ENCODE measurements at places on chromosomes 12 and 14.

GRCh38 chr14:27223906-27224305 lies 626.1 kb upstream of the NOVA1 start:
- DNase-seq, result no peak

- no peak for DNase-seq
These were observed 60.8 kb upstream of the HSPB8 start for GRCh38 chr12:119117936-119118335.

DNA sequence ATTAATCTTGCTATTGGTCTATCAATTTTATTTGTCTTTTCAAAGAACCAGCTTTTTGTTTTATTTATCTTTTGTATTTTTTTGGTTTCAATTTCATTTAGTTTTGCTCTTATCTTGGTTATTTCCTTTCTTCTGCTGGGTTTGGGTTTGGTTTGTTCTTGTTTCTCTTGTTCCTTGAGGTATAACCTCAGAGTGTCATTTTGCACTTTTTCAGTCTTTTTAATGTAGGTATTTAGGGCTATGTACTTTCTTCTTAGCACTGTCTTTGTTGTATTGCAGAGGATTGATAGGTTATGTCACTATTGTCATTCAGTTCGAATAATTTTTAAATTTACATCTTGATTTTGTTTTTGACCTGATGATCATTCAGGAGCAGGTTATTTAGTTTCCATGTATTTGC lies 92.7 kb upstream of the DCD start:
- DNase-seq, result no peak

DNA sequence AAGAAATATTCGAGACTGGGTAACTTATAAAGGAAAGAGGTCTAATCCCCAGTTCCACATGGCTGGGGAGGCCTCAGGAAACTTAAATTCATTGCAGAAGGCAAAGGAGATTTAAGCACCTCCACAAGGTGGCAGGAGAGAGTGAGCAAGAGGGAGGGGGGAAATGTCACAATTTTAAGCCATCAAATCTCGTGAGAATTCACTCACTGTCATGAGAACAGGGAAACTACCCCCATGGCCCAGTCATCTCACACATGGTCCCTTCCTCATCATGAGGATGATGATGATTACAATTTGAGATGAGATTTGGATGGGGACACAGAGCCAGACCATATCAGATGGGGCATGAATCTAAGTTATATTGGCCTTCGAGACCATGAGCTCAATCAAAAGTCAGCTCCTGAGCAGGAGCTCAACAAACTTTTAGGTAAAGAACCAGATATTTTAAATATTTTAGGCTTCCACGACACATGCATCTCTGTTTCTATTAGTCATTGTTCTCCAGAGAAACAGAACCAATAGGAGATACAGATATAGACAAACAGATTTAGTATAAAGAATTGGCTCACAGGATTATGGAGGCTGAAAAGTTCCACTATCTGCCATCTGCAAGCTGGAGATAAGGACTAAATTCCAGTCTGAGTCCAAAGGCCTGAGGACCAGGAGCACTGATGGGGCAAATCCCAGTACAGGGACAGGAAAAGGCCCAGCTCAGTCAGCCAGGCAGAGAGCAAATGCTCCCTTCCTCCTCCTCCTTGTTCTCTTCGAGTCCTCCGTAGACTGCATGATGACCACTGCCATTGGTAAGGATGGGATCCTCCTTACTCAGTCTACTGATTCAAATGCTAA lies 24.9 kb downstream of the DGLUCY start:
- peak; percentile 48 for DNase-seq

GRCh38 chr12:87127272-87127671 lies 871.1 kb upstream of the MGAT4C start:
- peak; percentile 48 for DNase-seq

GRCh38 chr12:55933169-55933798 lies 2.3 kb downstream of the DGKA start:
- DNase-seq, result no peak

- DNase-seq, result no peak
These were observed 122.2 kb downstream of the NCOR2 start for GRCh38 chr12:124445121-124445718.

GRCh38 chr14:56412468-56413434 lies 166.8 kb upstream of the TMEM260 start:
- DNase-seq, result no peak

- no peak for DNase-seq
These were observed at the start of gene CD4 for GRCh38 chr12:6788972-6789924. Gene CD4 (plus strand): TSS chr12:6789528. CDS start chr12:6800139, 10,611 bp downstream.

- DNase-seq, result no peak
These were observed 466.0 kb downstream of the RAD51B start for GRCh38 chr14:68285421-68286179.
